ENCODE measurements at places on chromosomes 11 and 22. TPM values are rescaled to one million over a fixed set of nuclear protein-coding genes. Genes with fewer than 3 reads are reported as not detected.
A peak's percentile ranks its signal among the peaks of the same experiment; 100 is the strongest.

CHRDL2 gene
- polyA plus RNA-seq, result 0.43 TPM

RASD2 gene
- 1.6 TPM for polyA plus RNA-seq

SMTNL1 gene
- polyA plus RNA-seq, result 0.30 TPM

UCP2 gene
- 51.6 TPM for polyA plus RNA-seq

WBP2NL gene
- 3.3 TPM for polyA plus RNA-seq

MUC15 gene
- 2.7 TPM for polyA plus RNA-seq

OR5B2 gene
- polyA plus RNA-seq, result not detected

DBX1 gene
- polyA plus RNA-seq, result not detected

PATE2 gene
- 0.11 TPM for polyA plus RNA-seq

DMC1 gene
- polyA plus RNA-seq, result 5.1 TPM

TRIM49 gene
- polyA plus RNA-seq, result not detected

GRCh38 chr11:17714356-17714854, 5.0 kb upstream of the MYOD1 start:
- DNase-seq, result no peak

GRCh38 chr22:48061726-48062125, 1299.3 kb downstream of the TBC1D22A start:
- no peak for DNase-seq

GRCh38 chr11:117929142-117929915, at the start of gene TMPRSS13:
Gene TMPRSS13 (minus strand): TSS chr11:117929402. CDS start chr11:117929307, 95 bp downstream.
- no peak for DNase-seq

DNA sequence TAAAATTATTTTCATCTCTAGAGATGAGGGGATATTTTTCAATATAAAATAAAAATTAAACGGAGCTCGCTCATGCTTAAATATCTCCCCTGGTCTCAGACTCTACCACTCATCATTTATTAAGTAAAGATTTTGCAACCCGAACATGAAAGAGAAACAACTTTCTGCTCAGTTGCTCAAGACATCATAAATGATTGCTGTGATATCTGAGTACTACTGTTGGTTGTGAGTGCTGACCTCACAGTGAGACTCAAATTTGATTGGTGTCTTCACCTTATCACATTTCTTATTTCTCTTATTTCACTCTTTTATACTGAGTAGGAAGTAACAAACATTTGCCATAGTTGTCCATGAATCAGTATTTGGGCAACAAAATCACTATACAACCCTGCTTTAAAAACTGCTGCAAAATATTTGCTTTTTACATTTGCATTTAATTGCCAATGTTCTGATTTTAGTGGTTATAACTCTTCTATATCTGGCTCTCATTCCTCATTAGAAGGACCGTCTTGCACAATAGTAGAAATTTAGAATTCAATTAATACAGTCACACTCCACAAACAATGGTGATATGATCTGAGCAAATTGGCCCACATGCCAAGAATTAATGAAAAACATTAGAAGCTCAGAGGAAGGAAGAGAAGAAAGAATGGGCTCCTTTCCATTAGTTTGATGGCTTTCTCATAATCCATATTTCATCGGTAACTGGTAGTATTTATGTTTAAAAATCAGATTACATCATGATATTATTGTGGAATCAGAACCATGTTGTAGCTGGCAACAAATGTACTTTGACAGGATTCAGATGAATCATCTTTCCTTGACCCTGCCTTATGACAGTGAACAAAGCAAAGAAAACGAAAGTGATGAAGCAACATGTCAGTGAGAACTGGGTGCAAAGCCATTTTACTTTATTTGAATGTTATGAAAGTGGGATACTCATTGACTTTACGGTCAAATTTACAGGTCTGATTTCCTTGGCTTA, 973.6 kb upstream of the TENM4 start:
- no peak for DNase-seq

DNA sequence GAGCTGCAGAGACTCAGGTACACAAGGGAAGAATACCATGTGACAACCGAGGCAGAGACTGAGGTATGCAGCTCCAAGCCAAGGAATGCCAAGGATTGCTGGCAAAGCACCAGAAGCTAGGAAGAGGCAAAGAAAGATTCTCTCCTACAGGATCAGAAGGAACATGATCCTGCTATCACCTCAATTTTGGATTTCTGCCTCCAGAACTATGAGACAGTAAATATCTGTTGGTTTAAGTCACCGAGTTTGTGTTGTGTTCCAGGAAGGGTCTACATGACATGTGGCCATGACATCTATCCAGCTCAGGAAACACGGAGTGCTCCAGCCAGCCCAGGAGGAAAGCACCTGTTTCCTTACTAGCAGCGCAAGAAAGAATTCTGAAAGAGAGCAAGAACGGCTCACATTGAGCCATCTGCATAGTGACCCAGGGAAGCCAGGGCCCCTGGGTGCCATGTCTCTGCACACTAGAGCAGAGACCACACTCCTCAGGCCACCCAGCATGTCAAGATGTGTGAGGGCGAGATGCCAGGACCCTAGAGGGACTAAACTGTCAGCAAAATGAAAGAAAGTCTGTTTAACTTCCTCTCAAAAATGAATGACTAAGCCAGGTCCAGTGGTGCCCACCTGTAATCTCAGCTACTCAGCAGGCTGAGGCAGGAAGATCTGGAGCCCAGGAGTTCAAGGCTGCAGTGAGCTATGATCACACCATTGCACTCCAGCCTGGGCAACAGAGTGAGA, 35.6 kb upstream of the GALNT18 start:
- no peak for DNase-seq

DNA sequence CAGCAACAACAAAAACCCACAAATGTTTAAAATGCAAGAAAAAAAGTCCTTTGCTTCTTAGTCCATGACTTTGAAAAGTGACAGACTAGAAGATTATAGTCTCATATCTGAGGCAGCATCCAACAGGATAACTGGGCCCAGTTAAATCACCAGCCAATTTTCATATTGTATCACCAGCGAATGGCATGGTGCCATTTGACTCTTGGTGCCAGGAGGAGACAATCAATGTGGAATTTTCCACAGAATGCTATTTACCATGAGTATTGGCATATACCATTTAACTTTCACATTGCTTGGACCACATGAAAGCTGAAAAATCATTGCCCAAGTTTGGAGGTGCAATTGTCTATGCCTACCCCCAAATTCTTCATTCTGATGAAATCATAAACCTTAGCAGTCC, 255.5 kb downstream of the TENM4 start:
- no peak for DNase-seq

DNA sequence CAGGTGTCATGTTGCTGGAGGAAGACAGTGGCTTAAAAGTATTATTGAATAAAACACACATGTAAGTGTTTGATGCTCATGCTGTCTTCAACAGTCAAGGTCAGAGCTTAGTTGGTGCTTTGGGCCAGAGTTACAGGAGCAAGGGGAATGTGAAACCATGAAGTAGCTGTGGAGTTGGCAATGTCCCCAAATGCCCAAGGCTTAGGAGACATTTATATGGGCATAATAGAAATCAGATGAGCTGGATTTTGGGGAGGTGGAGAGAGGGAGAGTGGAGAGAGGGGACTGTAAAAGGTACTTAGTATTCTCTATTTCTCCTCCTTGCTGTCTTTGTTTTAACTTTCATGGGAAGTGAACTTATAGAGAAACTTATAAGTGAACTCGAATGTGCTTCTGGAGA, 407.8 kb downstream of the ETS1 start:
- no peak for DNase-seq

GRCh38 chr22:38755155-38755910, 465 bp downstream of the SUN2 start:
- DNase-seq, result no peak

GRCh38 chr11:9625162-9625561, 38.7 kb upstream of the SWAP70 start:
- DNase-seq, result no peak

- DNase-seq, result no peak
These were observed 436.2 kb downstream of the BUD13 start for GRCh38 chr11:116336540-116336939.

GRCh38 chr11:124961972-124962609, 8.1 kb downstream of the CCDC15 start:
- DNase-seq, result peak; percentile 61

DNA sequence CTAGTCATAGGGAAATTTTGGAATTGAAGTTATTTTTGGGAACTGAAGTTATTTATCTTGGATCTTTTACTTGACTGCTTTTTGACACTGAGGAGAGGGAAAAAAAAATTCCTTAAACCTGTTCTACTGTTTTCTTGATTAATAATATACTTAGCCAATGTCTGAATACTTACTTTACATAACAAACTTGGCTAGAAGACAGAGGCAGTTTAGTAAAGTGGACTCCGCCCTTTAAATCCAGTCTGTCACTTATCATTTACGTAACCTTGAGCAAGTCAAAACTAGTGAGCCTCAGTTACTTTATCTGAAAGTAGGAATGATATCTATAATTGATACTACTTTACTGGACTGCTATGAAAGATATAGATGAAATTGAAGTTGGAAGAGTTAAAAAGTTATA, 19.5 kb downstream of the CTSC start:
- no peak for DNase-seq

DNA sequence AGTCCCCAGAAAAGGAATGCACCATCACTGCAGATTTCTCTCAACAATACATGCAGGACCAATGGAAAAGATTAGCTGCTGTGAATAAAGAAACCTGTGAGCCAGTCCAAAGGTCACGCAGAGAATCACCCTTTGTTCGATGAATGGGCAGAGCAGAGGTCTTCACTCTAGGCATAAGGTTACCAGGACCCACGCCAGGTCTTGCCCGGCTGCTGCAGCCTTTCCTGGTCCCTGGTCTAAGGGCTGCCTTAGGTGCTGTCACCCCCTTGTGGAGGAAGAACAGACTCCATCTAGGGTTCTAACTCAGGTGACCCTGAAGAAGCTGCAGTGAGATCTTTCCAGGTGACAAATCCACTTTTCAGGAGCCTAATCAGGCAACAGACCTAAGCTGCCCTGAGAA, 29.0 kb upstream of the NAP1L4 start:
- no peak for DNase-seq

GRCh38 chr11:110200836-110201235, 95.6 kb downstream of the RDX start:
- DNase-seq, result no peak

GRCh38 chr22:50299785-50300619, 7.4 kb downstream of the PLXNB2 start:
- no peak for DNase-seq

DNA sequence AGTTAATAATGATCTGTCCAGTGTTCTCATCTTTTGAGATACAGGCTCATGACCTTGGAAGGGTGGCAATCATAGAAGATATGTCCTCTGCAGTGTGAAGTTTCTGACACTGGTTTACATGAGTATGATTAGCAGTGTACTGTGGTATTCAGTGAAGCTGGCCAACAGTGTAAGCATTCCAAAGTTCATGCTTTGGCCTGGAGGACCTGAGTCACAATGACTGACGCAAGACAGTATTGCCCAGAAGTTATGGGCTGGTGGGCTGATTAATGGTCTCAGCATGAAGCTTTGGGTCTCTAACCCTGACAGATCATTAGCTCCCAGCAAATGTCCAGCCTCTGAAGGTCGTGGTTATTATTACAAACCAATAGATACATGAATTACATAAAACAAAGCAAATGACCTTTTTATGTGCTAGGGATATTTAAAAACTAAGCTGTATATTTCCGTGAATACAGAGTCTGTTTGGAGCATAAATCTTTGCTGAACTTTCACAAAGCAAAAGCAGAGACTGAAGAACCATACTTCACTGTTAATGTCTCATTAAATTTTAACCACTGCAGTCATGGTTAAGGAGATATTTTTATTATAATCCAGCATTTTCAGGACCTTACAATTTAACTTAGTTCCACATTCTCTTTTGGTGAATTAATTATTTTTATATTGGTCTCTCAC, 28.3 kb upstream of the USP47 start:
- no peak for DNase-seq

GRCh38 chr11:109856928-109857327, 236.3 kb upstream of the ZC3H12C start:
- DNase-seq, result no peak

DNA sequence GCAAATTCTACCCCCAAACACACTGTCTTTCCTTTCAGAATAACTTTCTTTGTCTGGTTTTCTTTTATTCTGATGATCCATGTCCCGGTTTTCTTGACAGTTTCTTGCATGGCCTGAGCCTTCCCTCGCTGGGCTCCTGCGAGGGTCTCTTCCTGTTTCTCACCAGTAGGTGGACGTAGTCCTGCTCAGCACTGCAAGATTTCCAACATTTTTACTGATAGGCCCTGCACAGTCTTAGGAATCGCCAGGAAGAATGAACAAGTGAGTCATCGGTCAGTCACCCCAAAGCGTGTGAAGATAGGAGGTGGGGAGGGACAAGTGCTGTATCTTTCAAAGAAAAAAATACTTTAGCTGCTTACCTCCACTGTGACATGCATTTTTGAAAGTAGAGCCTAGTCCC, 16.9 kb upstream of the KIRREL3 start:
- no peak for DNase-seq

DNA sequence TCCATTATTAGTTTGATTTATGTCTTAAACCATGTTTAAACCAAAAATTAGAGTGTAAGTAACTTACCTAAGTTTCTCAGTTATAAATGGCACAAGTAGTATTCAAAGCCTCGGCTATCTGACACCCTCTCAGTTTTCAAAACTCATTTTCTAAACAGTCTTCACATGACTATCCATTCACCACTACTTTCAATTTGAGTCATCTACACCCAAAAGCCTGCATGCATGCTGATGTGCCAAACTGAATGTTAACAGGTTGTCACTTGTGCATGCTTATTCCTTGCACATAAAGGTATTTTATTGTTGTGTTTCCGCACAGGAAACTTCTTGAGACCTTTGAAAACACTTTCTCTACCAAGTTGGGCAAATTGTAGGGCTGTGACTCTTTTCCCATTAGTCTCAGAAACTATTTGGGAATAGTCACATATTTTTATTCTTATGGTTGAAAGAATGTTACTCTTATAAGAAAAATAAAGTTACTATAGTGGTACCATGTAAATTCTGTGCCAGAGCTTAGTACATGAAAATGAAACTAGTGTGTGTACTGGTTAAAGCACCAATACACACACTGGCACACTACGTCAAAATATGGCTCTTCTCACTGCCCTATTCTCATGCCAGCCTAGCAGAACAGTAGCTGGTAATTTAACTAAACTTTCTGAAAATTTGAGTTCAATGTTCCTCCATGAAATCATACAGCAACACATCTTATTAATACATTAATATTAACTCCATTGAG, 2.2 kb upstream of the OR51E2 start:
- DNase-seq, result no peak

- no peak for DNase-seq
These were observed 44.6 kb downstream of the FZD4 start for GRCh38 chr11:86910592-86910991.

- DNase-seq, result no peak
These were observed 1.7 kb upstream of the CALCA start for GRCh38 chr11:14973621-14974514.

- DNase-seq, result peak; percentile 28
These were observed 204.9 kb downstream of the CSNK2A3 start for GRCh38 chr11:11148104-11148509.

- DNase-seq, result no peak
These were observed 39.0 kb downstream of the WT1 start for GRCh38 chr11:32396331-32396730.

- DNase-seq, result no peak
These were observed 348.1 kb downstream of the ETS1 start for GRCh38 chr11:128239306-128239705.

GRCh38 chr22:49617264-49617663, 210.4 kb downstream of the BRD1 start:
- DNase-seq, result no peak

Data from right renal pelvis (tissue), 4 donors.